ENCODE measurements at places on chromosomes 2 and 18. TPM values are rescaled to one million over a fixed set of nuclear protein-coding genes. Genes with fewer than 3 reads are reported as not detected.
A peak's percentile ranks its signal among the peaks of the same experiment; 100 is the strongest.

The AFF3 gene
- 63.6 TPM for total RNA-seq

GRCh38 chr2:124542932-124543640, 518.0 kb downstream of the CNTNAP5 start:
- no peak overlapping the region for H3K4me3 ChIP-seq
- H3K36me3 ChIP-seq = no peaks in the 10 kb centered on the region
- no peaks in the 10 kb centered on the region for H3K27me3 ChIP-seq
- H3K27ac ChIP-seq = no peak overlapping the region
- no peak for DNase-seq

The MAP3K2 gene
- total RNA-seq = 62.2 TPM

DNA sequence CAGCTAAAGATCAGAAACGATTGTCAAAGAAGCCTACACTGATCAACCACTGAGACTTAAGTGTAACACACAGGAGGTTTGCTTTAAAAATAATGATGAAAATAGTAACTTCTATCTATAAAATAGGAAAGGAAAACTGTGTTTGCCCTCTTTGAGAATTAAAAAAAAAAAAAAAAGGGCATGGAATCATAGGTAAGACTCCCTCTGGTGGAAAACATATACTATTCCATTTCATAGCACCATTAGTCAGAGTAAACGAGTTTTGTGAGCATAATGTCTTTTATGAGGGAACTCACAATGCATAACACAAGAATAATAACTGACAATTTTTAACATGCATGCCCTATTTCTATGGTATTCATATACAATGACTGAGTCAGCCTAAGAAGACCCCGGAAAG, 36.3 kb downstream of the SLC35F5 start:
- DNase-seq = no peak
- no peaks in the 10 kb centered on the region for H3K4me1 ChIP-seq
- H3K27ac ChIP-seq = no peak overlapping the region
- H3K27me3 ChIP-seq = no peaks in the 10 kb centered on the region
- H3K4me3 ChIP-seq = no peak overlapping the region
- peaks cover under 1% of the 10 kb centered on the region for H3K36me3 ChIP-seq

The CDH19 gene
- total RNA-seq = 12.9 TPM

DNA sequence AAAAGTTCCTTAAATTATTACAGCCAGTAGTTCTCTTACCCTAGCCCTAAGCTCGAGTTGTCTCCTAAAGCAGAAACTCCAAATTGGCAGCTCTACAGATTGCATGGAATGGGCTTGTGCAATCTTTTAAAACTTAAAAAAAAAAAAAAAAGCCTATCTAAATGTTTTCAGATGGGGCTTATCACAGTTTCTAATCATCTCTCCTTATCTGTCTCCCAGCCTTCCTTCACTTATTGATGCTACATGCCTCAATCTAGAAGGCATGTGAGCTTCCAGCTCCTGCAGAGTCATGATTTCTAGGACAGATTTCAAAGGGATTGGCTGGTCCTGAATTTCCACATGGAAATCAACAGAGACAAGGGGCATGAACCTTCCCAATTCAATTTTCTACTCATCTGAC, 33.1 kb upstream of the PELI1 start:
- no peak overlapping the region for H3K4me3 ChIP-seq
- no peak overlapping the region for H3K27ac ChIP-seq
- no peaks in the 10 kb centered on the region for H3K36me3 ChIP-seq
- no peaks in the 10 kb centered on the region for H3K4me1 ChIP-seq
- no peaks in the 10 kb centered on the region for H3K27me3 ChIP-seq

The SH2D6 gene
- not detected for total RNA-seq

- no peaks in the 10 kb centered on the region for H3K4me1 ChIP-seq
- no peak overlapping the region for H3K4me3 ChIP-seq
- no peaks in the 10 kb centered on the region for H3K27me3 ChIP-seq
- no peak overlapping the region for H3K27ac ChIP-seq
These were observed 185.8 kb downstream of the NRP2 start for GRCh38 chr2:205868053-205868452.

The ACVR1C gene
- total RNA-seq = 5.9 TPM

DNA sequence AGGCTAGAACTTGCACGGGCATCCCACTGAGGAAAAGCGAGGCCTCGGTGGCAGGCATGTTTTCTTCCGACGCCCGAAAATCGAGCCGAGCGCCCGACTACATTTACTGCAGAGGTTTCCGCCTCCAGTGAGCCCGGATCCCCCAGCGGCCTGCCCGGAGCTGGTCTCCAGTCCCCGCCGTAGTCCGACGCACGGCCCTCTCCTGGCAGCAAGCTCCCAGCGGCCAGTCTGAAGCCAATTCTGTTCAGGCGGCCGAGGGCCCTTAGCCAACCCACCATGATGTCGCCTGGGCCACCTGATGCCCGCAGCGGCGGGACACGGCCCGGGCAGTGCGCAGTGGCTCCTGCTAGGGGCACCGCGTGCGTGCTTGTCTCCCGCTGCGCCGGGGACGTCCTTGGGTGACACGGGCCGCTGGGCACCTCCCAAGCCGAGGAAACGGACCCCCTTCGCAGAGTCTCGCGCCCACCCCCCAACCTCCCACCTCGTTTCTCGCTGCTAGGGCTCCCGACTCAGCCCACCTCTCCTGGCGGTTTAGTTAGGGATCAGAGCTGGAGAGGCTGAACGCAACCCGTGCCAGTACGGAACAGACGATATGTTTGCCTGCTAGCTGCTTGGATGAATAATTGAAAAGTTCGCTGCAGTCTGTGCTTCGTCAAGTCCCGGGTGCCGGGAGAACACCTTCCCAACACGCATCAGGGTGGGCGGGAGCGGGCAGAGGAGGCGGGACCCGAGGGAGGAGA, 5.3 kb downstream of the ONECUT2 start:
- H3K36me3 ChIP-seq = no peaks in the 10 kb centered on the region
- H3K4me3 ChIP-seq = no peak overlapping the region
- no peaks in the 10 kb centered on the region for H3K4me1 ChIP-seq
- peaks cover 6% of the 10 kb centered on the region for H3K27me3 ChIP-seq
- no peak for DNase-seq

- no peaks in the 10 kb centered on the region for H3K36me3 ChIP-seq
- no peak for DNase-seq
- peak overlapping the region; percentile 80 for H3K27ac ChIP-seq
- no peaks in the 10 kb centered on the region for H3K4me1 ChIP-seq
These were observed 80.2 kb downstream of the CLHC1 start for GRCh38 chr2:55151733-55152433.

DNA sequence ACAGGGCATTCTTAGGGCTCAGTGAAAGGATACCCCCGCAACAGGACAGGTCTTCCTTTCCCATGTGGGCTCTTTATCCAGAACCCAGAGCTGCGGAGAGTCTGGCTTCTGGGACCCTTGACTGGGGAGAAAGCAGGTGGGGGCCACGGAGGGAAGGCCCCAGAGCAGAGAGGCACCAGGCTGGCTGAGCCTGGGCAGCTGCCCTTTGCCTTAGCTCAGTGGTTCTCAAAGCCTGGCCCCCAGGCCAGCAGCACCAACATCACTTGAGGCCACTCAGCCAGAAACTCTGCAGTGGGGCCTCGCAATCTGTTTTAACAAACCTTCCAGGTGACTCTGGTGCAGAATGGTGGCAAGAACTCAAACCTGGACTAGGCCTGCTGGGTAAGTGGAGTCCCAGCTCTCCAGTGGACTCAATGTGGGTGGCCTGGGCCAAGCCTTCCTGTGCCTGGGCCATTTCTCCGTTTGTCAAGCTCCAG, 1.6 kb upstream of the TMEM37 start:
- no peak overlapping the region for H3K4me3 ChIP-seq
- H3K36me3 ChIP-seq = no peaks in the 10 kb centered on the region
- H3K4me1 ChIP-seq = no peaks in the 10 kb centered on the region
- H3K27me3 ChIP-seq = no peaks in the 10 kb centered on the region

DNA sequence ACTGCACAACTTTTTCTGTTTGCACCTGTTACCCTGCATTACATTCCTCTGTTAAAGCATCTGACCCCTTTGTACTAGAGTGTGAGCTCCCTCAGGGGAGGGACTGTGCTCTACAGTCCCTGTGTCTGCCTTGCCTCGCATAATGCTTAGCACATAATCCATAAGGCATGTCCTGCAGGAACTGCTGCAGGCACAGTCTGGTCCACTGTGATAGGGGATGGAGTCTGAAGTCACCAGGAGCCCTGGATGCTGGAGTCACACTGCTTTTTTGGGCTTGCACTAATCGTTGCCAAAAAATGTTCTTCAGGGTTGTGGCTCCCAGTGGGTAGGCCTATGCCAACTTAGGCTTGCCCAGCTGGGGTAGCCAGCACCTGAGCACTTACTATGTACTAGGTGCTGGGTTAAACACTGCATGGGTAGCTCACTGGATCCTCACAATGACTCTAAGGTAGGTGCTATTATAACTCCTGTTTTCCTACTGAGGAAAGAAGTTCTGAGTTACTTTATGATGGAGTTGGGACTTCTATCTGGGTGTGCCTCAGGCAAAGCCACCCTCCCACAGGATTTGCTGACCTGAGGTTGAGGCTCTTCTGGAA, 33.3 kb downstream of the COPS7B start:
- H3K27ac ChIP-seq = no peak overlapping the region
- no peak for DNase-seq
- no peaks in the 10 kb centered on the region for H3K36me3 ChIP-seq
- no peaks in the 10 kb centered on the region for H3K4me1 ChIP-seq
- no peaks in the 10 kb centered on the region for H3K27me3 ChIP-seq
- no peak overlapping the region for H3K4me3 ChIP-seq

The CCDC85A gene
- 7.5 TPM for total RNA-seq

GRCh38 chr2:229869226-229869625, 52.6 kb downstream of the TRIP12 start:
- H3K4me3 ChIP-seq = no peak overlapping the region
- H3K36me3 ChIP-seq = no peaks in the 10 kb centered on the region
- no peak overlapping the region for H3K27ac ChIP-seq
- DNase-seq = no peak
- H3K4me1 ChIP-seq = peaks cover 9% of the 10 kb centered on the region
